ENCODE measurements at places on chromosomes 2 and 18.
A peak's percentile ranks its signal among the peaks of the same experiment; 100 is the strongest.

DNA sequence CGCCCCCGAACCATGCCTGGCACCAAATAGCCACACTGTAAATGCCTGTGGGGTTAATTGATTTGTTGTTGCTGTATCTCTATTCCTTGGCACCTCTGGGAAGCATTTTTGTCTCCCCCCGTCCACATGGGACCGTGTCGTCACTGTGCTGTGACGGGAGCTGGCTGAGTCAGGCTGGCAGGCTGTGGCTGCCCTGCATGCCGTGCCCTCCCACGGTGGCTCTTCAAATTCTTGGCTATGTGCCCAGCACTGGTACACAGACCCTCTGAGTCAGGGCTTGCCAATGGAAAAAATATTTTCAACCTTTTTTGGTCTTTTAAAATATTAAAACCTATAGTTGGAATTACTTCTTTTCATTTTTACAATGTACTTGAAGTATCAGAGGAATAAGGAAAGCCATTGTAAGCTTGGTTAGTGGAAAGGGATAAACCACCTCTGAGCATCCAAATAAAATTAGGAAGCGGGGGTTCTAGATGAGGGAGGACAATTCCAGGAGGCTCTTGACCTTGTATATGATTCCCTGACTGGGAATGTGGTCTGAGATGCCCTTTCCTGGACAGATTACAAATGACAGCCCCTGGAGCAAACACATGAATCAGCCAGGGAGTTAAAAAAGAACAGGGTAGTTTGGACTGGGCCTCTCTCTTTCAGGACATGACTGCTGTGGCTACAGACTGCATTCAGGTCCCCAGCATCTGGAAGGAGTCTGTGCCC is 59.4 kb downstream of the DGKD start:
- no peak overlapping the region for H3K27ac ChIP-seq
- H3K4me3 ChIP-seq, result no peak overlapping the region
- H3K27me3 ChIP-seq, result no peaks in the 10 kb centered on the region
- peaks cover 2% of the 10 kb centered on the region for H3K4me1 ChIP-seq
- no peaks in the 10 kb centered on the region for H3K36me3 ChIP-seq

DNA sequence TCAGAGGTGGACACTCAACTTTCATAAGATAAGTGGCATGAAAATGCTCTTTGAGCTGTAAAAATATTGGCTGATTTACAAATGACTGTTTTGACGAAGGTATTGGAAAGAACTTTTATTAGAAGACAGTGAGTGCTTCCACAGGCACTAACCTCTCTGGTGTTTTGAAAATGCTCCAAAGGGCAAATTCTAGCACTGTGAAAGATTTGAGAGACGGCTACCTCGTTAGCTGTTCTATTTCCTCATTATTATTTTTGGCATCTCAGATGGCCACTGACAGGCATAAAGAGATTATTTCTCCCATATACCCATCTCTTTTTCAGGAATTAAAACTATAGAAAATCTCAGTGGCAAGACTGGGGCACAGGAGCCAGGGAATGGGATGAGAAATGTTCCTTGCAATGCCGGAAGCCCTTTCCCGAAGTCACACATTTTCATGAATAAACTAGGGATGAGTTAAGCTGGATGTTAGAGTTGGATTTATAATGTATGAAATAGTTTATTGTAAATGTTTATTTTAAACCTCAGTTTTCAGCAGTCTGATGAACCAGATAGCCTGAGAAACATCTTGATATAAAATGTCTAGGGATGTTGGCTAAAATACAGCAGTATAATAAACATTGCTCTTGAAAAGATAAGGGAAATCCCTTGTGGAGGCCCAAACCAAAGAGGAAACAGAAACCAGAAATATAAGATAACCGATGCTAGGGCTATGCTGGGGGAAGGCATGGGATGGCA is 175.7 kb downstream of the ASB1 start:
- no peaks in the 10 kb centered on the region for H3K36me3 ChIP-seq
- H3K27me3 ChIP-seq, result no peaks in the 10 kb centered on the region
- no peak overlapping the region for H3K4me3 ChIP-seq
- H3K27ac ChIP-seq, result no peak overlapping the region
- H3K4me1 ChIP-seq, result no peaks in the 10 kb centered on the region
- no peak for DNase-seq

GRCh38 chr18:45951016-45951714 is 16.0 kb downstream of the EPG5 start:
- H3K27me3 ChIP-seq, result no peaks in the 10 kb centered on the region
- no peaks in the 10 kb centered on the region for H3K36me3 ChIP-seq
- no peak overlapping the region for H3K27ac ChIP-seq
- no peaks in the 10 kb centered on the region for H3K4me1 ChIP-seq
- no peak overlapping the region for H3K4me3 ChIP-seq

DNA sequence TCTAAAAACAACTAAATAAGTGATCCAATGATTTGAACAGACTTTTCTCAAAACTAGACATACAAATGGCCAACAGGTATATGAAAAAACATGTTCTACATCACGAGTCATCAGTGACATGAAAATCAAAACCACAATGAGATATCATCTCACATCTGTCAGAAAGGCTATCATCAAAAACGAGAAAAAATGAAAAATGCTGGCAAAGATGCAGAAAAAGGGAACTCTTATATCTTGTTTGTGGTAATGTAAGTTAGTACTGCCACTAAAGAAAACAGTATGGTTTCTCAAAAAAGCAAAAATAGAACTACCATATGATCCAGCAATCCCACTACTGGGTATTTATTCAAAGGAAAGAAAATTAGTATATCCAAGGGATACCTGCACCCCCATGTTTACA is 255.3 kb upstream of the FBXO11 start:
- no peaks in the 10 kb centered on the region for H3K4me1 ChIP-seq
- H3K27me3 ChIP-seq, result no peaks in the 10 kb centered on the region
- no peak overlapping the region for H3K4me3 ChIP-seq
- H3K36me3 ChIP-seq, result no peaks in the 10 kb centered on the region

DNA sequence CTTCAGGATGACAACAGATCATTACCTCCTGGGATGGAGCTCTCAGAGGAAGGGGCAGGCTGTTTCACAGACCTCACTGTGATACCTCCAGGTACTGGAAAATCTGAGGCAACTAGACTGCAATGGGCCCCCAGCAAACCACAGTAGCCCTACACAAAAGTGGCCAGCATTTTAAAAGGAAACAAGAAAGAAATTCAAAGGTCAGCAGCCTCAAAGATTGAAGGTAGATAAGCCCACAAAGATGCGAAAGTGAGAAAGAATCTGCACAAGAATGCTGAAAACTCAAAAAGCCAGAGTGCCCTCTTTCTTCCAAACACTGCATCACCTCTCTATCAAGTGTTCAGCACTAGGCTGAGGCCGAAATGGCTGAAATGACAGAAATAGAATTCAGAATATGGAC is 499.5 kb upstream of the CHAC2 start:
- no peaks in the 10 kb centered on the region for H3K4me1 ChIP-seq
- no peaks in the 10 kb centered on the region for H3K27me3 ChIP-seq
- peak; percentile 63 for DNase-seq
- H3K36me3 ChIP-seq, result no peaks in the 10 kb centered on the region

DNA sequence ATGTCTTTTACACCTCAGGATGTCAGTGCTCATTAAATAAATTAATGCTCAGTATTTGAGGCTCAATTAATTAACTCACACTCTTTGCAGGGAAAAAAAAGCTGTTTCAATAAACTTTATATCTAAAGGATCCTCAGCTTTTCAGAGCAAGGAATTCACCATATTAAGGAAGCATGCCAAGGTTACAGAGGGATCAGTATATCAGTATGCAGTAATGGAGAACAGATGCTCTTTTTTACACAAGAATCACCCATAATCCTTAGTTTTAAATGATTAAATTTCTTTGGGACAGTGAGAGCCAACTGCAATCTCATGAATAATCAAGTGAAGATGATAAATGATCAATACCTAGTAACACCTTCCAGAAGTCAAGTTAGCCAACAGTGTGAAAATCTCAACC is 14.9 kb upstream of the LCT start:
- no peak overlapping the region for H3K4me3 ChIP-seq
- no peak for DNase-seq
- no peaks in the 10 kb centered on the region for H3K27me3 ChIP-seq
- H3K27ac ChIP-seq, result no peak overlapping the region
- H3K36me3 ChIP-seq, result peaks cover 6% of the 10 kb centered on the region
- H3K4me1 ChIP-seq, result no peaks in the 10 kb centered on the region

DNA sequence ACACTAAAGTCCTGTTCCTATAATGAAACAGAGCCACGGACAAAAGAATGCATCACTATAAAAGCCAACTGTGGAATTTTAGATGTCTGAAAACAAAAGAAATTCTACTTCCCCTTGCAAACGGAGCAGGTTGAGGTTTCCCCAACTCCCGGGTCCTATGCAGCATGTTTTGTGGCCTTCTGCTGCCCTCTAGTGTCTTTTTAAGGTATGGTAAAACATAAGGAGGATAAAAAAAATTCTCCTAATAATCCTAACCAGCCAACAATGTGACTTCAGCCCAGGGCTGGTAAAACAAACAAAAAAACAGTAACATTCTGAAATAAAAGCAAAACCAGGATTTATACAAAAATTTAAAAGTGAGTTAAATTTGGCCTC is 539.5 kb downstream of the NRXN1 start:
- no peaks in the 10 kb centered on the region for H3K4me1 ChIP-seq
- no peaks in the 10 kb centered on the region for H3K36me3 ChIP-seq
- H3K27me3 ChIP-seq, result no peaks in the 10 kb centered on the region
- no peak overlapping the region for H3K4me3 ChIP-seq
- no peak overlapping the region for H3K27ac ChIP-seq

DNA sequence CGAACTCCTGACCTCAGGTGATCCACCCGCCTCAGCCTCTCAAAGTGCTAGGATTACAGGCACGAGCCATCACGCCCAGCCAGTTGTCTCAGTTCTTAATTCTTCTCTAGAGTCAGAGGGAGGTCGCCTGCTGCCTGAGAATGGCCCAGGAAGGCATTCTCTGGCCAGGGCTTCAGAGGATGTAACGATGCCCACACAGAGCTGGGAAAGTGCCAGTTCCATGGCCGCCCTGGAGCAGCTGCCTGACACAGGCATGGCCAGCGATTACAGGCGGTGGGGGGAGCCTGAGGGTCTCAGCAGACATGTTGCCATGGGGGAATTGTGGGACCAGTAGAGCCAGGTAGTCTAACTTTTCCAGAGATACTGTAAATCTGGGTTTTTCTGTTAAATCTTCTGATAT is 25.6 kb upstream of the DNMT3A start:
- no peaks in the 10 kb centered on the region for H3K36me3 ChIP-seq
- H3K27ac ChIP-seq, result no peak overlapping the region
- H3K27me3 ChIP-seq, result no peaks in the 10 kb centered on the region
- DNase-seq, result no peak
- peaks cover 5% of the 10 kb centered on the region for H3K4me1 ChIP-seq

DNA sequence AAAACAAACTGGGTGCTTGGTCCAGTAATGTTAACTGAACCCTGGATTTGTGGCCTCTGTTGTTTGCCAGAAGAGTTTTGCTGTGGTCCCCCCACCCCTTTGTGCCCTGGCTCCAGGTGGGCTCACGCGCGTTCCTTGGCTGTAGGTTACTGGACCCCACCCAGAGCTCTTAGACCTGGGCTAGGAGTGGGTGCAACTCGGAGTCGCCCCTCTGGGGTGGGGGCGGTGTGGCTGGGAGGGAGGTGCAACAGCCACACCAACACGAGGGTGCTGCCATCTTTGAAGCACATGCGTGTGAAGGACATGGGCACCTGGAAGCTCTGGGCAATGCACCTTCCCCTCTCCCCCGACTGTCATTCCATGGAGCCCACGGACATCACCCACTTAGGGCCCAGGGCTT is 92.7 kb downstream of the USP40 start:
- DNase-seq, result no peak
- no peaks in the 10 kb centered on the region for H3K4me1 ChIP-seq
- no peaks in the 10 kb centered on the region for H3K27me3 ChIP-seq
- no peak overlapping the region for H3K4me3 ChIP-seq

DNA sequence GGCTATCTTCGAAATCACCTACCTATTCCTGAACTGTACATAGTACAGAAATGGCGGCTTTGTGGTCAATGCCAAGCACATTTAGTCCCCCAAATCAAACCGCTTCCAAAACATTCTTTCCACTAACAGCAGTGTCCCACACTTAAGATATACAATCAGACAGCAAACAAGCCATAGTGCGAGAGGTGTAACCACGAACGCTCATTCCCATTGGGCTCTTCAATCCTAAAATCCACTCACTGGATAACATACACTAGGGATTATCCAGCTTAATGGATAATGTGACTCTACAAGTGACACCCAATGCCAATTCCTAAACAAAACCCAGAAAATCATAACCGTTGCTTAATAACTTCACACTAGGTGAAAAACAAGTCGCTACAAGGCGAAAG is 2.0 kb downstream of the XPO1 start:
- peak overlapping the region; percentile 95 for H3K27ac ChIP-seq
- H3K36me3 ChIP-seq, result no peaks in the 10 kb centered on the region
- no peak for DNase-seq
- H3K4me1 ChIP-seq, result peaks cover 5% of the 10 kb centered on the region
- peak overlapping the region; percentile 99 for H3K4me3 ChIP-seq

DNA sequence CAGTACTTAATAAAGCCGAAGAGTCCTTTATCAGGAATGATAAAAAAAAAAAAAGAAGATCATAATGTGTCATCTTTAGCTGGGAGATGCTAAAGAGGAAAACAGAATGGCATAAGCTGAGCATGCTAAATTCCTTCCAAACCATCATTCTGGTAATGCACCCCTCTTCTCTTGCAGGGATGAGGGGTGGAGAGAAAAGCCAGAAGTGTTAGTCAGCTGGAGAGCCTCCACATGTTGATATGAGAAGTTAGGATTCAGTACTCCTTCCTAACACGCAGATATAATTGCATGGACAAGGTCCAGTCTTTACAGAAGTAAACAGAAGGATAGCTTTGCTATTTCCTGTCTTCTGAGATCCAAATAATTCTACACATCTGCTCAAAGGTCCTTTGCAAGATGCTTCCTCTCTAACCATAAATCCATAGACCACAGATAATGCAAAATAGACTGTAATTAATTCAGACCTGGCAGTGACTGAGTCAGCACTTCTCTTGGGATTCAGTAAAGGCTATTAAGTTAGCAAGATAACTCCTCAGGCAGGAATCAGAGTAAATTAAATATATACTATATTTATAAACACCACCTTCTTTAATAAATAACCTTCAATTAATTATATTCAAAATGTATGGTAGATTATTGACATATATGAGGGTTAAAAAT is 930.0 kb upstream of the KLHL29 start:
- H3K27me3 ChIP-seq, result no peaks in the 10 kb centered on the region
- no peak overlapping the region for H3K4me3 ChIP-seq
- no peak overlapping the region for H3K27ac ChIP-seq
- no peaks in the 10 kb centered on the region for H3K4me1 ChIP-seq

- H3K36me3 ChIP-seq, result no peaks in the 10 kb centered on the region
- H3K4me1 ChIP-seq, result no peaks in the 10 kb centered on the region
- no peak for DNase-seq
- no peaks in the 10 kb centered on the region for H3K27me3 ChIP-seq
- no peak overlapping the region for H3K4me3 ChIP-seq
- no peak overlapping the region for H3K27ac ChIP-seq
Measured at GRCh38 chr2:119744335-119744939, 15.3 kb upstream of the PTPN4 start.

All from mesendoderm (in vitro differentiated cells).